A549 (cell line): ENCODE measurements at places on chromosomes 5 and 9. TPM values are rescaled to one million over a fixed set of nuclear protein-coding genes. Genes with fewer than 3 reads are reported as not detected.
A peak's percentile ranks its signal among the peaks of the same experiment; 100 is the strongest.

DNA sequence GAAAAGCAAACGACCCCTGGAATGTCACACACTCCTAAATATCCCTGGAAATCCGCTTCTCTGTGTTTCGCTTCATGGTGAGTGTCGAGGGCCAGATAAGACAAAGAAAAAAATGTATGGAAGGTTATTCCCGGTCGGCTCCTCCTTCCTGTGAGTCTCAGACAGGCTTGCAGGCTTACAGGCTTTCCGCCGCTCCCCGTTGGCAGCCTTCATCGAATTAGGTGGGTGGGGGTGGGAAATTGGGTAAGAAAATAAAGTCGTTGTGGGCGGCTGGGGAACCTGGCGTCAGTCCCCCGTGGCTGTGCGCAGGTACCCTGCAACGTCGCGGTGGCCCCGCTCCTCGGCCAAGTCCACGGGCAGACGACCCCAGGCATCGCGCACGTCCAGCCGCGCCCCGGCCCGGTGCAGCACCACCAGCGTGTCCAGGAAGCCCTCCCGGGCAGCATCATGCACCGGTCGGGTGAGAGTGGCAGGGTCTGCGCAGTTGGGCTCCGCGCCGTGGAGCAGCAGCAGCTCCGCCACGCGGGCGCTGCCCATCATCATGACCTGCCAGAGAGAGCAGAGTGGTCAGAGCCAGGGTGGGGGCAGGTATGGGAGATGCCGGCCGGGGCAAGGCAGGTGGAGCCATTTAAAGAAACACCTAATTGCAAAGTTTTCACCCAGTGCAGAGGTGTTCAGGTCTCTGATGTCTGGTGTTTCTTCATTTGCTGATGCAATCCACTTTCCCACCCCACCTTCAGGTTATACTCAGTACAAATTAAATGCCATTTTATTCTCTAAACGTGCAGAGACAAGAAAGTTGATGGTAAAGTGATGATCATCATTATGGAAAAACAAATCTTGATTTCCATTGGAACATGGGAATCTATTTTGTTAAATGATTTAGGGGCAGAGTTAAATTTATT, 3.2 kb downstream of the CDKN2B start:
- DNase-seq: no peak

- DNase-seq: peak; percentile 32
These were observed 96.5 kb upstream of the LMX1B start for GRCh38 chr9:126516936-126517832.

- no peak for DNase-seq
These were observed 34.7 kb downstream of the ITGA1 start for GRCh38 chr5:52822437-52822836.

DNA sequence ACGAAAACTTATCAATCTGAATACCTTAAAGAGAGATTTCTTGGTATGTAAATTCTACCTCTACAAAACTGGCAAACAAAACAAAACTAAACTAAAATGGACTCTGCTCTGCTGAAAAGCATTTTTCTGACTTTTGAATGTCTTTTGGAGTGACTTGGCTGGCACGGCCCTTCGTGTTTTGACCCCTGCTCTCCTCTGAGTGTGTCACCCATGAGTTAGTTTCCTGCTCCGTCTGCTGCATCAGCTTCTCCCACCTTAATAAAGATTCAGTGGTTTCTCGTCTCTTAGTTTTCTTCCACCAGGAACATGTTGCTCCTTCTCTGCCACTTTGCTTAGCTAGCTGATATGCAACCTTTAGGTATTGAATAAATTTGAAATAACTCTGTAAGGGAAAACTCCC, 1084.0 kb upstream of the CDH18 start:
- no peak for DNase-seq

- no peak for DNase-seq
These were observed 27.3 kb downstream of the CPEB4 start for GRCh38 chr5:173915310-173916014.

DNA sequence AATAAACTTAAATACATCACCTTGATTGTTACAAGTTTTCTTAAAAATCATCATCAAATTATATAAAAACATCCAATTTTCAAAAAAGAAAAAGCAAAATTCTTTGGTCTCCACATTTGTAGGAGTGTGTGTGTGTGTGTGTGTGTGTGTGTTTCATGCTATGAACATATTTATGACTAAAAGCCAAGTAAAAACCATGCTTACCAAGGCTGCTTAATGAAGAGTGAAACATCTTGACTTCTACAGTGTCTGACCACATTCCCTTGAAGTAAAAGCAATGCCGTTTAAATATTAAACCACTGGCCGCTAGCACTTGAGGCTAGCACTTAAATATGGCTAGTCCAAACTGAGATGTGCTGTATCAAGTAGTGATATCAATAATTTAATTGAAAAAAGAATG, 549.1 kb upstream of the CCNG1 start:
- no peak for DNase-seq

GRCh38 chr5:1201327-1202025, at the start of gene SLC6A19:
TSS of gene SLC6A19 (plus strand) at chr5:1201595. CDS start at chr5:1201651, 56 bp downstream.
- DNase-seq: no peak

GRCh38 chr9:18253950-18254349, 220.0 kb upstream of the ADAMTSL1 start:
- DNase-seq: no peak

DNA sequence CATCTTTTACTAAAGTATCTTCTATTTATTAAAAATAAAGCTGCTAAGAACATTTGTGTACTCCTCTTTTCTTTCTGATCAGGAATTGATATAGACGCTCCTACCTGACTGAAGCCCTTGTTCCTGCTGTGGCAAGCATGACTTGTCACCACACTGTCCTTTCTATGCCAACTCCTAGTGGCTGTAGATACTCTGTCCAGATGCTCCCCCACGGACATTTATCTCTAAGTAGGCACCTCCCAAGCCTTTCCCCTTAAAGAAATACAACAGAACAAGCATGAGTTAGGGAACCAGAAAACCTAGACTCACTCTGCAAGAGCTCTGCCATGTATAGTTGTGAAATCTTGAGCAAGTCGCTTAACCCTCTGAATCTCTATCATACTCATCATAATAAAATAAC, 53.2 kb downstream of the FAM114A2 start:
- no peak for DNase-seq

- DNase-seq: no peak
These were observed 740.8 kb upstream of the ZNF608 start for GRCh38 chr5:125487231-125487630.

DNA sequence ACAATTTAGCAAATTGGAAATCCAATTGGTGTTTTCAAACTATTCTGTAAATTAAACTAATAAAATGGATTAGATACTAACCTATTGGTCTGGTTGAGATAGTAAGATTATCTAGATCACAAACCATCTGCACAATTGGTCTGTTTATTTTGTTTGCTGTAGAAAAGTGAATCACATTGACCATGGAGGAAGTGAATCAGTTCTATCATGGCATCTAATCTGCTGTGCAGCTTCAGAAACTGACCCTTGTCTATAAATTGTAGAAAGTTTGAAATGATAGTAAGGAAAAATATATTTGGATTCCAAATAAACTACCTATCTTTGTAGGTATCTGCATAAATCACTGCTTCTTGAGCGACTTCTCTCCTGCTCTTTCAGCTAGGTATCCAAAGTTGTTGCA, 1865.4 kb downstream of the MAT2B start:
- no peak for DNase-seq

GRCh38 chr5:145848854-145849253, 13.7 kb upstream of the PRELID2 start:
- no peak for DNase-seq

DNA sequence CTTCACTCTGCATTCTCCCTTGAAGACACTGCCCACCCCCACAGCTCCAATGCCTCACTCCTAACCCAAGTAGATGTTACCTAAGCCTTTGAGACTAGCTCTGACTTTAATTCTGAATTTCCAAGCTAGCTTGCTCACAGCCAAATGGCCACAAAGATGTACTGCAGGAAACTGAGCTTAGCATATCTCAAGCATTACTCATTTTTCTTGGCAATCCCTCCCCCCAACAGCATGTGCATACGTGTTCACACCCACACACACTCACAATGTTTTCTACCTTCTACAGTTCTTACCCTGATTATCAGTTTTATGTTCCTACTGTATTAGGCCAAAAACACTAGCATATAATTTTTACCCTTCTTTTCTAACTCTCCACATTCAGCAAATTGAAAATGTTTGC, 13.7 kb upstream of the GRIA1 start:
- DNase-seq: no peak

GRCh38 chr5:66931651-66932050, 264.9 kb downstream of the CD180 start:
- no peak for DNase-seq

DNA sequence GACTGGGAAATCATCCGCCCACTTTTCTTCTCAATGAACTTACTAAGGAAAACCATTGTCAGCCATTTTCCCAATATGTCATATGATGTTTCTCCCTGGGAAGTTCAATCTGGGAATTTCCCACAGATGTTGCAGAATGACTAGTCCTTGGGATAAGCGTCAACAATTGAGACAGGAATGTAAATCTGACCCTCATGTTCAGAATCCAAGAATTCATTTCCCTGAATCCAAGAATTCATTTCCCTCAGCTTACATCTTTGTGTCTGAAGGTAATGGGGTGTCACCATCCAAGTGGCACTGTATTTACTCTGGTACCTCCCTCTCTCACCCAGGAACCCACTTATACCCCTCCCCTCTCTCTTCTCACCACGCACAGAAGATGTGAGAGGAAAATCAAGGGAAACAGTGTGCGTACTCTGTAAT, 7.4 kb downstream of the KLF9 start:
- no peak for DNase-seq

GRCh38 chr9:104767507-104767906, 3.6 kb downstream of the NIPSNAP3B start:
- no peak for DNase-seq

GRCh38 chr5:169860585-169860984, 119.7 kb downstream of the INSYN2B start:
- no peak for DNase-seq

- no peak for DNase-seq
These were observed 368 bp downstream of the SURF1 start for GRCh38 chr9:133355881-133356357.

DNA sequence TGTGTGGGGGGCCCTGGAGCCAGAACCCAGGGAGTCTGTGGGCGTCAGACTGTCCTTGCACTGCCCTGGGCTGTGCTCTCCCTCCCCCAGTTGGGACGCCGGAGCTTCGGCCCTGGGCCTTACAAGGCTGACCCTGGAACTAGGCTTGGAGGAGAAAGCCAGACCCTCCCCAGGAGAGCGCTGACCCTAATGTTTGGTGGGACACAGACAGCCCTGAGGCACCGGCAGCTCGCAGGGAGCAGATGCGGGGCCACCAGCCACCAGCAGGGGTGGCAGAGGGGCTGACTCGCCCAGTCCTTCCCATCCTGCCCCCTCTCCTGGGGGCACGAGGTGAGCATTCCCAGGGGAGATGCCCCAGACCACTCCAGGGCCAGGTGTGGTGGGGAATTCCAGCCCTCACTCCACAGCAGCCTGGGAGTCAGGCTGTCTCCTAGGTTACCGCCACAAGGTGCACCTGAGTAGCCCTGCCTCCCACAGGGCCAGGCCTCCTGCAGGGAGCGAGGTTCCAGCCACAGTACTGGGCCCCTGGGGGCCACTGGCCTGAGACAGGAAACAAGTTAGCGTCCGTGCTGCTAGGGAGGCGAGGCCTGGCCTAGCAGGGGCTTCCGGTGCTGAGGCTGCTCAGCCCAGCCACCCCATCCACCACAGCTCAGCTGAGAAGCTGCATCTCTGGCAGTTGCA, 134.6 kb downstream of the OLFM1 start:
- no peak for DNase-seq

DNA sequence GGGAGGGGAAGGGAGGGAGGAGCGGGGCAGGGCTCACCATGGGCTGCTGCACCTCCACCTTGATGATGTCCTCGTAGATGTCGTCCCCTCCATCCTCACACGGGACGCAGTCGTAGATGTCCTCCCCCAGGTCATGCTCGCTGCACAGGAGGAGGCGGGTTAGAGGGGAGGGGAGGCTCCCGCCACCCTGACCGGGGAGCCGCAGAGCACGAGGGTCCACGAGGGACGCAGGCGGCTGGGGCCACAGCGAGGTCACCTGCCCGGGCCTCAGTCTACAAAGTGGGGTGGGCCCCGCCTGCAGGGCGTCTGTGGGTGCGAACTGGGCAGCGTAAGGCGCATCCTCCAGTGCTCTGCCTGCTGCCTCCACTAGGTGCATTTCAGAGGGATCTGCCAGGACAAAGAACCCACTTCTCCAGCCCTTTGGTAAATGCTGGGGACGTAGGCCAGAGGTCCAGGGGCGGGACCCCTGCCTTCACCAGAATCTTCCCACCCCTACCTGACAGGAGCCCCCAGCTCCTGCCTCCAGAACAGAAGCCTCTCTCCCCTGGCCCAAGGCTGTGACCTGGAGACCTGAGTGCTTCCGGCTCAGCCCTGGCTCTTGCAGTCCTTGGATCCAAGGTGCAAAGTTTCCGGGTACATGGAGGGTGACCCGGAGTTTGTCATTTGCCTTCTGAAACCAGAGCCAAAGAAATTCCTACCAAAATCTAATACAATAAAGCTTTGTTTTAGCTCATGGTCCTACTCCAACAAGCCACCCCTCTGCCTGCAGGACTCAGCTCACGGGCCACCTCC, 74.1 kb upstream of the SARDH start:
- no peak for DNase-seq

DNA sequence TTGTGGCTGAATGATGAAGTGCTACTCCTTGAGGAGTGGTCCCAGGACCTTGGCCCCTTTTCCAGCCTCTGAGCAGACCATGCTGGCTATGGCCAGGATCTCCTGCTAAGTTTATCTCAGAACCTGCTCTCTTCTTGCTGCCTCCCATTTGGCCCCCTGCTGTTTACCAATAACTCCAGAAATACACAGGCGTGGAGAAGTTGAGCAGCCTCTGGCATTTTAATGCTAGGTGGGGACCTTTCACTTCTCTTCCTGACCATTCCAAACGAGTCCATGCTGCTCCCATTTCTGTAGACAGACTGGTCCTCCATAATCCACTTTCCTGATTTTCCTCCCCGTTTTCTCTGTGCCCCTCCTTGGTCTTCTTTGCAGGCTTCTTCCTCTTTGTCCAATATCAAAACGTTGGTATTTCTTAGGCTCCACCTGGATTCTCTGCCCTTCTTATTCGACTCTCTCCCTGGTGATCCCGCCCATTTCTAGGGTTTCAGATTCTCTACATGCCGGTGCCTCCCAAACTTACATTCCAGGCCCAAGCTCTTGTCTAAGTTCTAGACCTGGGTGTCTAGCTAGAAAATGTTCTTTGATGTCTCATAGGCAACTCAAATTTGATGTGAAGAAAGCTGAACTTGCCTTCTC, 33.4 kb upstream of the TNFAIP8 start:
- no peak for DNase-seq

DNA sequence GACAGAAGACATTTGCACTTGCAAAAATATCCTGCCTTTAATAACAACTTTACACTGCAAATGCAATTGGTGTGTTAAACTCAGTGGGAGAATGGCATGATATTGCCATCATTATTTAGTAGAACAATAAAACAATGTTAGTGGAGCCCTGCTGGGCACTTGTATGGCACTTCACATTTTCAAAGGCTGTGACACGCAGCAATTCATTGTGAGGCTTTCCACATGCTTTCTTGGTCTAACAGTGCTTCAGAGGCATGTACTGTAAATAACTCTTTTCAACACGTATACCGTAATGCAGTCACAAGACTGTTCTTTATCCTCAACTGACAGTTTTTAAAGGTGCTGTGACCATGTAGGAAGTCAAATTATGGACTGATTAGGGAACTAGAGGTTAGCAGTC, 155.5 kb upstream of the EPB41L4A start:
- DNase-seq: no peak

The PLPP1 gene
- 23.9 to 40.4 TPM (median 37.7 TPM) in 3 replicates for polyA plus RNA-seq

The GCNT4 gene
- 0.25 to 0.28 TPM (median 0.28 TPM) in 3 replicates for polyA plus RNA-seq

The SLC25A2 gene
- not detected in 3 replicates for polyA plus RNA-seq

The DDX31 gene
- 19.3 to 21.4 TPM (median 20.0 TPM) in 3 replicates for polyA plus RNA-seq

The KCNMB1 gene
- polyA plus RNA-seq: not detected in 3 replicates

The ZFP37 gene
- 2.0 to 2.3 TPM (median 2.0 TPM) in 3 replicates for polyA plus RNA-seq

The CARD6 gene
- 3.3 to 5.7 TPM (median 5.2 TPM) in 3 replicates for polyA plus RNA-seq

The DMRT3 gene
- polyA plus RNA-seq: not detected in 3 replicates

The MRPL22 gene
- polyA plus RNA-seq: 56.3 to 60.2 TPM (median 59.9 TPM) in 3 replicates

The AHRR gene
- 1.7 to 2.3 TPM (median 1.8 TPM) in 3 replicates for polyA plus RNA-seq
